Neural progenitor cell (in vitro differentiated cells): ENCODE measurements at places on chromosomes 1 and 21. TPM values are rescaled to one million over a fixed set of nuclear protein-coding genes. Genes with fewer than 3 reads are reported as not detected.

The BRDT gene
- total RNA-seq = not detected in 2 replicates

DNA sequence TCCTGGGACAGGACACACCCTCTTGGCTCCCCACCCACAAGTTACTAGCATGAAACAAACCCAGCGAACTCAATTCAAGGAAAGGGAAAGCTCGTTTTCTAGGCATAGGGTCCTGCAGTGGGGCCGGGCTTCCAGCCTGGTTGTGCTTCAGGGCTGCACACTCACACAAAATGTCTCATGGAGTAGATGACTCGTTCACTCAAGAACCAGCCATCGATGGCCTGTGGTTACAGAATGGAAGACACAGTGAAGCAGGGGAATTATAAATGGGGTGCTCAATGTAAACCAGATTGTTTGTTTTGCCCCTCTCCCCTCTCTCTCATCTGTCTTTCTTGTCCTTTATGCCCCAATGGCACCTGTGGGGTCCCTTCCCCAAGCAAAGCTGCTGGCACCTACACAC, 56.0 kb upstream of the COX20 start:
- DNase-seq = no peak

GRCh38 chr1:231729544-231729943, 103.0 kb downstream of the DISC1 start:
- no peak for DNase-seq

The RABGAP1L gene
- 23.5 and 46.0 TPM in 2 replicates for total RNA-seq

GRCh38 chr1:90347366-90347765, 352.5 kb downstream of the ZNF326 start:
- no peak for DNase-seq

GRCh38 chr1:61950418-61950817, 208.1 kb downstream of the PATJ start:
- peak; percentile 13 for DNase-seq

The PRAMEF11 gene
- not detected in 2 replicates for total RNA-seq

The TNFRSF8 gene
- total RNA-seq = not detected in 2 replicates

The BCL2L15 gene
- total RNA-seq = 0.04 and 0.31 TPM in 2 replicates

GRCh38 chr21:25801217-25802014, 66.6 kb downstream of the GABPA start:
- DNase-seq = peak; percentile 93

DNA sequence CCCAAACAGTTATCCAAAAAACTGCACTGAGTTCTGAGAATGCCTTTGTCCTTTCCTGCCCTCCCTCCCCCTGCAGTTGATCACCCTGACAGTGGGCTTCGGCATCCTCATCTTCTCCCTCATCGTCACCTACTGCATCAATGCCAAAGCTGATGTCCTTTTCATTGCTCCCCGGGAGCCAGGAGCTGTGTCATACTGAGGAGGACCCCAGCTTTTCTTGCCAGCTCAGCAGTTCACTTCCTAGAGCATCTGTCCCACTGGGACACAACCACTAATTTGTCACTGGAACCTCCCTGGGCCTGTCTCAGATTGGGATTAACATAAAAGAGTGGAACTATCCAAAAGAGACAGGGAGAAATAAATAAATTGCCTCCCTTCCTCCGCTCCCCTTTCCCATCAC, 8.8 kb upstream of the NHLH1 start:
- no peak for DNase-seq

- no peak for DNase-seq
Observed at GRCh38 chr1:43009274-43009673, 50.6 kb upstream of the SLC2A1 start.

The LRRC53 gene
- total RNA-seq = not detected in 2 replicates

The IPO13 gene
- total RNA-seq = 7.2 and 13.2 TPM in 2 replicates

DNA sequence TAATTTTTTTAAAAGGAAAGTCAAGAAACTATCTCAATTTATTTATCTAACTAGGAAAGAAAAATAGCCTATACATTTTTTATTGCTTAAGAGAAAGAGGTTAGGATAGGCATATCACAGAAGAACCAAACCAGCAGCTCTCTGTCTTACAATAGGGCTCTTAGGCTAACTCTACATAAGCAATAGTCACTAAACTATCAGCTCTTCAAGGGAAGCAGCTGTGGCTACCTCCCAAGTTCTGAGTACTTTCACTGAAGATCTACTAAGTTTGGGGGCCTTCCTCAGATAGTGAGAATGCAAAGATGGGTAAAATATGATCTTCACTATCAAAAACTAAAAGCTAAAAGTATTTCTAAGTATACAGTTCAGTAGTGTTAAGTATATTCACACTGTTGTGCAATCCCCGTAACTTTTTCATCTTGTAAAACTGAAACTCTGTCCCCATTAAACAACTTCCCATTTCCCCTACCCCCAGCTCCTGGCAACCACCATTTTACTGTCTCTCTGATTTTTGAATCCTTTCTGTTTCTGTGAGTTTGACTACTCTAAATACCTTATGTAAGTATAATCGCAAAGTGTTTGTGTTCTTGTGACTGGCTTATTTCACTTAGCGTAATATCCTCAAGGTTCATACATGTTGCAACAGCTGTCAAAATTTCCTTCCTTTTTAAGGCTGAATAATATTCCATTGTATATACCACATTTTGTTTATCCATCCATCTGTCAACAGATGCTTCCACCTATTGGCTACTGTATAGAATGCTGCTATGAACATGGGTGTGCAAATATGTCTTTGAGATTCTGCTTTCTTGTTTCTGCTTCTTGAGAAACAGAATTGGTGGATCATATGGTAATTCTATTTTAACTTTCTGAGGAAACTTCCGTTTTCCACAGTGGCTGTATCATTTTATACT, 73.3 kb downstream of the ACBD6 start:
- no peak for DNase-seq

- no peak for DNase-seq
Observed at GRCh38 chr1:172201572-172201971, 218.9 kb upstream of the C1orf105 start.

The PRDM16 gene
- total RNA-seq = 1.9 and 2.0 TPM in 2 replicates

The LORICRIN gene
- not detected in 2 replicates for total RNA-seq

The WNT3A gene
- 0.12 TPM in 1 of 2 replicates, not detected in the other for total RNA-seq

DNA sequence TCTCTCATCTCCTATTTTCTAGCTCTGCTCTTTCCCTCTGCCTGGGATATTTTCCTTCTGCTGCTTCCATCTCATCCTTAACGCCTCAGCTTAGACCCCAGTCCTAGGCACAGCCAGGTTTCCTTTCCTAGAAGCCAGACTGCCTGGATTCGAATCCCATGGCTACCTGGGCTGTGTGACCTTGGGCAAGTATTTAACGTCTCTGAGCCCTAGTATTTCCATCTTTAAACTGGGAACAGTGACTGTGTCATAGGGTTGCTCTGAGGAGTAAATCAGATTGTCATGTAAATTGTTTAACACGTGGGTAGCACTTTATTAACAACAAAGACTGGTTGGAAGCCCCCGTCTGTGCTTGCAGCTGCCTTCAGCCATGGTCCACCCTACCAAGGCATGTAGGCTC, 18.4 kb downstream of the DHRS3 start:
- DNase-seq = no peak

The SH2D1B gene
- not detected in 2 replicates for total RNA-seq

DNA sequence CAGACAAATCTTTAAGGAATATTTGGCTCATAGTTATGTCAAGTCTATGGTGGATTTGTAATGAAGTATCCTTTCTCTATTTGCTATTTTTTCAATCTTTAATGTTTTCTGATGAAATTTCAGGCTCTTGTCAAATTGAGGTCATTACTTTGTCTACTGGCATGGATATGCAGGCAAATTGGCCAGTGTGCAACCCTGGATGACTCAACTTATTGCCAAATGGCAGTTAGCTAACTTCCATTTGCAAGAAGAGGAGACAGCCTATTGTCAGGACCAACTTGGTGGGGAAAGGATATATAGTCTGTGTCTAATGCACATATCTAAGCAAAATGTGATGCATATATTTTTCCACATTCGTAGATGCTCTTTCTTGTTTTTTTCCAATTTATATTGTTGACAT, 530.5 kb downstream of the PTBP2 start:
- no peak for DNase-seq

The ORC1 gene
- 42.4 and 47.4 TPM in 2 replicates for total RNA-seq

- no peak for DNase-seq
Observed at GRCh38 chr21:37984416-37984815, 68.2 kb upstream of the KCNJ6 start.

DNA sequence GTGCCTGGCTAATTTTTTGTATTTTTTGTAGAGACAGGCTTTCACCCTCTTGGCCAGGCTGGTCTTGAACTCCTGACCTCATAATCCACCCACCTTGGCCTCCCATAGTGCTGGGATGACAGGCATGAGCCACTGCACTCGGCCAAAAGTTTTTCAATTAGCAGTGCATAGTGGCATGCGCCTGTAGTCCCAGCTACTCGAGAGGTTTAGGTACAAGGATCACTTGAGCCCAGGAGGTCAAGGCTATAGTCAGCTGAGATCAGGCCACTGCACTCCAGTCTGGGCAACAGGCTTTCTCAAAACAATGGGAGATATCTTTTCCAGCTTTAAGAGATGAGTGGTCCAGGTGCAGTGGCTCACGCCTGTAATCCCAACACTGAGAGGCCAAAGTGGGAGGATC, 30.8 kb downstream of the DAP3 start:
- no peak for DNase-seq

GRCh38 chr1:175478217-175478616, 265.2 kb downstream of the TNR start:
- DNase-seq = no peak

DNA sequence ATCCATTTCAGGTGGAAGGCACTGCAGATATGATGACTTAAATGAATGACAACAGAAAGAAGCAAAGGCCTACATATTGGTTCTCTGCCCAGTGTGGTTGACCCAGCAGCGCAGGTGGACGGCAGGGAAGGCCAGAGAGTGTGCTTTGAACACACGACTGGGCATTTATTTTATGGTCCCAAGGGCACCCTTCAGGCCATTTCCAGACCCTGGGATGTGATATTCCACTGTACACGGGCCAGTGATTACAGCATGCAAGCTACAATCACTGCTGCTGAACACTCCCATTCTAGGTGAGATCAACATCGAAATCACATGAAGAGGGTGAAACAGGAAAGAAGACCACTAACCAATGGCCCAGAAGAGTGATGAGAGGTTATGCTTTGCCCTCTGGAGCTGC, 33.8 kb downstream of the PCNX2 start:
- DNase-seq = no peak

The KIFAP3 gene
- total RNA-seq = 5.0 and 7.7 TPM in 2 replicates

GRCh38 chr1:14996133-14997050, 157.2 kb upstream of the TMEM51 start:
- DNase-seq = peak; percentile 54

The HES3 gene
- total RNA-seq = 5.5 and 22.2 TPM in 2 replicates

- peak; percentile 89 for DNase-seq
Observed at GRCh38 chr1:55277377-55278130, 62.4 kb upstream of the USP24 start.

DNA sequence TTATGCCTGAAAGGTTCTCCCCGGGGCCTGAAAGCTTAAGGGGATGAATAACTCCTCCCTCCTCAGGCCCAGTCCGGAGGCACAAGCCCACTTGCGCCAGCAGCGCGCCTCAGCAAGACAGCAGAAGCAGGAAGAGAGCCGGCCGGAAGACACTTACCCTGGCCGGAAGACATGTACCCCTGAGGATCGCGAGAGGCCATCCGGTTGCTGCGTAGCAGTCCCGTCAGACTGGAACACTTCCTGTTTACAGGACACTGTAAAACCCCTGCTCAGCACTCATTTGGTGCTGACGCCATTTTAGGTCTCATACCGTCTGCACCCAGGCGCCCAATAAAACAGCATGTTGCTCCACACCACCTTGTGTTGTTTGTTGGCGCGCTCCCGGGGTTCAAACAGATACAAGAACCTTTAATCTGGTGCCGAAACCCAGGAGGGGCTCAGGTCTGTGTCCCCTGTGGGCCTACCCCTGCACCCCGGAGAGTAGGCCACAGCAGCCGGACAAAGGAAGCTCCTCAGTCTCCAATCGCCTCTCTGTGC, 30.3 kb downstream of the VN1R5 start:
- DNase-seq = no peak

The CDA gene
- total RNA-seq = 0.64 and 0.96 TPM in 2 replicates

DNA sequence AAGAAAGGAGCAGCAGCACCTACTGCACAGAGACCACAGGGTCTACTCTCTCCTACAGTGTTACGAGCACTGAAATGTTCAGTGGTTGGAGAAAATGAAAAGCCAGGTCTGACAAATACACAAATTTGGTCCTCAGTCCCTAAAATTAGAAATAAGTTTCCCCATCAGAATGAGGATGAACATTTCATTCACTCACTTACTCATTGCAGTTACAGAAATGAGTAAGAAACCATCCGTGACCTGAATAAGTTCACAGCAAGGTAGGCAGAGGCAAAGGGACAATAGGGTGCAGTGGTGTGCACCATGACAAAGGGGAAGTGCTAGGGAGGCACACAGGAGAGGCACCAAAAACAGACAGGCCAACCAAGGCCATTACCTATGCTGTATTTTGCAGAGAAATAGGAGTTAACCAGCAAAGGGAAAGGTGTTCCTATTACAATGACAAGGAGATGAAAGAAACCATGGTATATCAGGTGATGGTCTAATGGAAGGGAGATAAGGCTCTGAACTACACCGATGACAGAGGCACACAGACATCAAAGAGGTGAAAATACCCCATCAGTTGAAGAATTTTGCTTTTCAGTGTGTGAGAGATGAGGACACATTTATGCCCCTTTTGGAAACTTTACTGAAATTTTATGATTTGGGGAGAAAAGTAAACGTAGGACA, 29.4 kb downstream of the VAV3 start:
- DNase-seq = no peak

DNA sequence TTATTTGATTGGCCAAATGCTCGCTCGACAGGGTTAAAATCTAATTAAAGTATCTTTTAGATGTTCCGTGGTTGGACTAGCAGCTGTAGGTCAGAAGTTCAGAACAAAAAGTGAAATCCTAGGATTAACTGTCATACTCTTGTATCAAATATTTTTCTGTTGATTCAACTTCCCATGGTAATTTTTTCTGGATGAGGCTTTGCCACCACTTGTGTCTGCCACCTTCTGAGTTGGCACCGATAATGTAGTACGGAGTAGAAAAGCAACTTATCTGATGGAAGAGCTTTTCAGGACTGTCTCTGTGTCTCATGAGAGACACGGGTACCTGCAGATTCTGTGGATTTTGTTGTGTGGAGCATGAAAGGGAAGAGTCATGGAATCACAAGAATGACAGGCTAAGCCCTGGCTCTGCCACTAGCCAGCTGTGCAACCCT, 44.6 kb upstream of the CNN3 start:
- DNase-seq = no peak

GRCh38 chr1:115336741-115337140, 1.3 kb downstream of the NGF start:
- no peak for DNase-seq
